Activated T-cell treated with anti-CD3 and anti-CD28 coated beads, Interleukin-2, amount 50 U/mL, for 72 hours (primary cell): ENCODE measurements at places on chromosomes 4 and X.

GRCh38 chrX:31527455-31528126 lies 455.8 kb upstream of the FTHL17 start:
- DNase-seq: no peak

DNA sequence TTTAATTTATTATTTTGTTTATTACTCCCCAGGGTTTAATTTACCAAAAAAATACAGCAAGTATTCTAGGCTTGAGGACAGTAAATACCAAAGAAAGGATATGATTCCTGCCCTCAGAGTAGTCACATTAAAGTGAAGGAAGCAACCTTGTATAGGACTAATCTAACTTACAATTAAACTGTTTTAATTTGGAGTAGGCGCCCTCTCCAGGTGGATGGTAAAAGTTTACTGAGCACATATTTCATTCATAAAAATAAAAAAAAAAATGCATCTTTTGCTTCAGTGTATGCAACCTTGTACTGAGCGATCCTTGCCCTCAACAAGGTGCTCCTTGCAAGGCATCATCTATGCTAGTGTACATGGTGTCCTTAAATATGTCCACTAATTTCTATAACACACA lies 72.0 kb upstream of the MAGEB16 start:
- DNase-seq: no peak

DNA sequence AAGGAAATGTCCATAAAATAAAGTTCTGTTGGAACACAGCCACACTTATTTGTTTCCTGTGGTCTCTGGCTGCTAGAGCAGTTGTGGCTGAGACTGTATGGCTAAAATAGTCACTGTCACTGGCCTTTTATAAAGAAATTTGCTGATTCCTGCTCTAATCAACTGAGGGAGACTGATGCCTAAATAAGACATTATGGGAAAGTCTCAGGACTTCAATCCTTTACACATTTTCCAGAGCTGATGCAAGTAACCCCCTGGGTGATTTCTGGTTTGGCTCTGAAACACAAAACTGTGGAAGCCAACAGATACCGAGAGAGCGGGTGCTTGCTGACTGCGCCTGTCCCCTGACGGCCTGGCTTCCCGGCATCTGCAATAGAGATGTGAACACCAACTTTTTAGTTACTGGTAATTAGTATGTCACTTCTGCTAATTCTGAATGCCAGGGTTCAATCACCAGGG lies 64.0 kb downstream of the POLR2B start:
- DNase-seq: no peak

DNA sequence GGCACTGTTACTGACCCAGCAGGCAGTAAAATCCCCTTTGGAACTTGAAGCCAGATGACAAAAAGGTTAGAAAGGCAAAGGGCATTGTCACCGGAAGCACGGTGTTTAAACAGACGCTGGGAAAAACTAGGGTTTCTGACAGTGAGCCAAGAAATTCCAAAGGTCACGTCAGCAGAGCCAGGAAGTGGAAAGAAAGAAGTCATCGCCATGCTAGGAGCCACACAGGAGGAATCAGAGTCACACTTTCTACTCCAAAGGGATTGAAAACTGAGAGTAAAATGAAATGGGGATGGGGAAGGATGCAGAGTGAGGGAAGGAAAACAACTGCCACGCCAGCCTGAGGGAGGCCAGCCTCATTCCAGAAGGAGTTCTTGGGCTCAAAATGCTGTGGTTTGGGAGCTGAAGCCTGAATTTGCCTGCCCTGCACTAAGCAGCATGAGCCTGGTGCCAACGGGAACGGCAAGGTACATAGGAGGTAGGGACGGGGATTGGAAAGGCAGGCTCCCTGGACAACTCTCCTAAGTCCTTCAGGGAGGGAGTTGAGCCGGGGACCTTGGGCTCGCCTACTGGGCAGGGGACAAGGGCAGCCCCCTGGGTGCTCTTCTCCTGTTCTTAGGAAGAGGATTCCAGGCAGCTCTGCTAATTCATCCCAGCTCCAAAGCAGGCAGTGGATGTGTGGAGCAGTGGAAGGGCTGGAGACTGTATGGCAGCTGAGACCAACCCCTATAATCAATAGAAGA lies 66.8 kb downstream of the SOWAHB start:
- no peak for DNase-seq

GRCh38 chr4:140071806-140072205 lies 82.2 kb downstream of the MAML3 start:
- peak; percentile 78 for DNase-seq

- no peak for DNase-seq
Observed at GRCh38 chr4:16140879-16141249, 57.0 kb upstream of the PROM1 start.

DNA sequence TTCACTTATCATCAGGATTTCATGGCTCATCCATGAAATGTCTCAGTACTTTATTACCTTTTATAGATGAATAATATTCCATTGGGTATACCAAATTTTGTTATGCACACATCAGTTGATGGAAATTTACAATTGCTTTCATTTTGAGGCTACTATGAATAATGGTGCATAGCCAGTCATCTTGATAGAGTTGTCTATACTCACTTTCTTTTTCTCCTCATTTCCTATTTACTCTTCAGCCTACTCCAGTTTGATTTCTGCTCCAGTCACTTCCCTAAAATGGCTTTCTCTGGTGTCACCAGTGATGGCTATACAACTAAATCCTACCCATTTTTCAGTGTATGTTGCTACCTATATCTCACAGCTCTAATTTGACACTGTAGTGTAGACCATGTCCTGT lies 743.5 kb upstream of the MAGEB2 start:
- DNase-seq: no peak

GRCh38 chr4:70844180-70844579 lies 4.5 kb upstream of the GRSF1 start:
- DNase-seq: peak; percentile 36

- no peak for DNase-seq
Observed at GRCh38 chrX:6432226-6432625, 102.7 kb downstream of the VCX3A start.

DNA sequence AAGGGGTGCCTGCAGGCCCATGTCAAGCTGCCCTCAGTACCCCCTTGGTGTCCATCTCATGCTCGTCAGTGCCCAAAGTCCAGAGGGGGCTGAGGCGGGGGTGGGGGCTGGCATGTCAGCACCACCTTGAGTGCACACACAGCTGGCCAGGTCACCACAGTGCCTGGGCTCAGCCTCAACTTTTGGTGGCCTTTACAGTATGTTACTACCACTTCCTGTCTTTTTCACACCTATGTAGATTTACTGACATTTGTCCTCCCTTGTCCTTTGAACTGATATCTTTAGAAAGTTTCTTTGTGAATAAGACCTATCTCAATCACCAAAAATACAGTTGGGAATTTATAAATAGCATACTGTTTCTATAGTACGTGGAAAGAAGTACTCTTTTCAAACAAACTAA lies 58.7 kb upstream of the NPNT start:
- no peak for DNase-seq

- no peak for DNase-seq
Observed at GRCh38 chrX:71815121-71815905, 52.2 kb downstream of the CXorf49B start.

DNA sequence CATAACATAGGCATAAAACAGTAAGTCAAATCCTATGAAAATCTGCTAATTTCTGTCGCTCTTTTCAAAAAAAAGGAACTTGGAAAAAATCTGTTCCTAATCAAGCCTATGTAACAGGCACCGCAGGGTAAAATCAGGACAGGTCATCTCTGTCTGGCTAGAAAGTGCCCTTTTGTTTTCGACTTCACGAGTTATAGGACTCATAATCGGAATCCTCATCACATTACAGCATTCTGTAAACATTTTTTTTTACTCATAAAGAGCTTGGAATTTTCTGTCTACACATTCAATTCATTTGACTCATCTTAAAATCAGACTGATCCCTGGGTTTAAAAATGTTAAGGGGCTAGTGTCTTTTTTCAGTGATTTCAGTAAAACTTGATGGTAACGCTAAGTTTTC lies 181.7 kb upstream of the TBC1D9 start:
- DNase-seq: no peak

GRCh38 chr4:135408109-135408508 lies 1206.5 kb upstream of the PABPC4L start:
- no peak for DNase-seq

GRCh38 chr4:39528061-39528465 lies 824 bp upstream of the UGDH start:
- no peak for DNase-seq

DNA sequence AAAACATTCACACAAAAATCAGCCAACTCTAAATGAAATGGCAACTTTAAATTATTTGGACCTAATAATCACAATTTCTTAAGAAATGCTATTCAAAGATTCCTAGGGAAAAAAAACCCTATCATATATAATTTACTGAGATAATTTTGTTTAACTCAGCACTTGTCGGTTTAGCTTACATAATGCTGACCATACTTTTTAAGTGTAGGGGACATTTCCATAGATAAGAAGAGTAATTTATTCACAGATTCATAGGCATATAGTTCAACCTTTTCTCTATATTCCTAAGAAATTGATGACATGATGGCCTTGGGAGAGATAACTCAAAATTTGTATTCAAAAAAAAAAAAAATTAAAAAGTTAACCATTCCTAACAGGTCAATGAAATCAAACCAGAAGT lies 260.8 kb upstream of the PGRMC2 start:
- DNase-seq: no peak

DNA sequence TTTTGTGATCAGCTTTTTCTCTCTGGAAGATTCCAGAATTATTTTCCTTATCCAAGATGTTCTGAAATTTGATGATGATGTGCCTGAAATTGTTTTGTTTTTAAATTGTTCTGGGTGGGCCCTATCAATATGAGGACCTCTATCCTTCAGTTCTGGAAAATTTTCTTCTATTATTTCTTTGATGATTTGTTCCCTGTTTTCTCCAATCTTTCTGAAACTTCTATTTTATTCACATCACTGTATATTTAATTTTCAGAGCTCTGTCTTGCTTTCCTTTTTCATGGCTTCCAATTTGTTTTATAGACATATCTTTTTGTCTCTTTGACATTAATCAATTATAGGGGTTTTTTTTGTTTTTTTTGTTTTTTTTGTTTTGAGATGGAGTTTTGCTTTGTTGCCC lies 12.2 kb upstream of the FNIP2 start:
- DNase-seq: no peak

- no peak for DNase-seq
Observed at GRCh38 chr4:41334182-41334581, 77.5 kb downstream of the UCHL1 start.

DNA sequence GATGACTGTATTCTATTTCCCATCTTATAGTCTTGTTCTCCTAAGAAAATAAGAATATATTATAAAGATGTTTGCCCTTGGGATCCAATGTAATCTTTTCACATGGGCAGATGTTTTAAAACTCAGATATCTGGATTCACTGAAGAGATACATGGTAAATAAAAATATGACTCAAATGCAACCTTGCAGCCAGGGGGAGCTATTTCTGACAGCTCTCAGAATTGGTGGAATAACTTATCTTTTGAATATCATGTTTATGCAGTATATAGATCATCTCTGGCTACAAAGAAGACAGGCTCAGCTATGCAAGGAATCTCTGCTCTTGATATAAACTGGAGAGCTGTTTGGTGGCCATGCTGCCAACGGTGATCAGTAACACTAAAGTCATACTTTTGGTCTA lies 274.7 kb downstream of the GLUD2 start:
- peak; percentile 3 for DNase-seq
